ENCODE measurements at places on chromosomes 13 and 19.

- no peak for DNase-seq
Observed at GRCh38 chr13:20609145-20609544, 42.2 kb downstream of the IFT88 start.

- no peak for DNase-seq
Observed at GRCh38 chr13:42239644-42240043, 32.3 kb upstream of the AKAP11 start.

GRCh38 chr19:53254411-53255341 lies at the start of gene ZNF677:
TSS of gene ZNF677 (minus strand) at chr19:53254873. CDS start at chr19:53251550, 3,323 bp downstream.
- no peak for DNase-seq

DNA sequence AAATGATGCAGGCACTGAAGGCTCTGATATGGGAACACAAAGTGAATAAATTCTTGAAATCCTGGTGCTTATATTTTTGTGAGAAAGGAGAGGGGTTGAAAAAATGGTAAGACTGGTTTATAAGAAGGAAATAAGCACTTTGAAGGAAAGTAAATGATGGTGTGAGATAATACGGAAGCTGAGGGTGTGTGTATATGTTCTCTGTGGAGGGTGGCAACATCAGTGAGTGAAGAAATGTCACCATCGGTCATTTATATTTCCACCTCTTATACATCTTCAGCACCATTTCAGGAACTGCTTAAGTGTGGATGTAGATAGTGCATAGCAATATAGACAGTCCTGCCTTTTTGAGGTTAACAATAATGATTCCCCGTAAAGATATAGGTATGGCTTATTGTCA lies 17.5 kb downstream of the ZNF136 start:
- DNase-seq, result no peak

Data from NCI-H1930 (cell line).